NCI-H82 (cell line): ENCODE measurements at places on chromosomes 5 and 9.

DNA sequence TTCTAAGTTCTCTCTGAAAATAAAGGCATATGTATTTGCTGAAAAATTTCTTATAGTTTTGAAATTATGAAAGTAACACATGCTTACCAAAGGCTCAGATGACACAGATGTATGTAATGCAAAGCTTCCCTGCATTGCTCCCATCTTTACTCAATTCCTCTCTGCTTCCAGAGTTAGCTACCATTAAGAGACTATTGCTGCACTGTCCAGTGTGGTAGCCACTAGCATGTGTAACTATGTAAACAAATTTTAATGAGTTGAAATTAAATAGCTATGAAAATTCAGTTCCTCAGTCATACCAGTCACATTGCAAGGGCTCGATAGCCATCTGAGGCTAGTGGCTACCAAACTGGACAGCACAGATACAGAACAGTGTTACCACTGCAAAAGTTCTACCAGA, 17.9 kb downstream of the FRMD3 start:
- no peak for DNase-seq

DNA sequence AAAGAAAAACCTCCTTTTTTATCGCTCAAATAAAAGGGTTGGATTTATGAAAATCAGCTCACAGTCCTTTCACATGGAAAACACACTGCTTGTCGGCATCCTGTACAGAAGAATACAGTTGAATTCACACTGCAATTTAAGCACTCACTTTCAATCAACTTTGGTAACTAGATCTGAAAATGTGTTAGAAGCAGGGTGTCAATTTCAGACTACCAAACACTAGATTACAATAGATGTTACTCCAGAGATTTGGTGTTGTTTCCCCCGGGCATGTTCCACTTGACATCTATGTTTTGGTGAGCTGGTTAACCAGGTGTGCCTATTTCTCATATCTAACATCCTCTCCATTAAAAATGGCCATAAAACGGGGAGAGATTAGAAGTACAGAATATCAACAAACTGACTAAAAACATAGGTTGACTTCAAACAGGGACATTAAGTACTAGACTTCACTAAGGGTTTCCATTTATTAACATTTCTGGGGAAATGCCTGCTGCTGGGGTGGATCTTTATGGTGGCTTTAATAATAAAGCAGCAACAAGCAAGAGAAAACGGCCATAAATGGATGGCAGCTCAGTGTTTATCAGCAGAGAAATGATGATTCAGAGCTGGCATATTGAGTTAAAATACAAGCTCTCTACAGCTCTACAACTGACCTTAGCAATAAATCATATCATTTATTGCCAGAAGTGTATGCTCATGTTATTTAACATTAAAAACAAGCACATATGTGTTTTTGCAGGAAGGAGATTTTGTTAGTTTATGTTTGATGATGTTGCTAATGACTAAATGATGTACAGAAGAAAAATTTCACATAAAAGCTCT, 158.8 kb downstream of the SLF1 start:
- no peak for DNase-seq

DNA sequence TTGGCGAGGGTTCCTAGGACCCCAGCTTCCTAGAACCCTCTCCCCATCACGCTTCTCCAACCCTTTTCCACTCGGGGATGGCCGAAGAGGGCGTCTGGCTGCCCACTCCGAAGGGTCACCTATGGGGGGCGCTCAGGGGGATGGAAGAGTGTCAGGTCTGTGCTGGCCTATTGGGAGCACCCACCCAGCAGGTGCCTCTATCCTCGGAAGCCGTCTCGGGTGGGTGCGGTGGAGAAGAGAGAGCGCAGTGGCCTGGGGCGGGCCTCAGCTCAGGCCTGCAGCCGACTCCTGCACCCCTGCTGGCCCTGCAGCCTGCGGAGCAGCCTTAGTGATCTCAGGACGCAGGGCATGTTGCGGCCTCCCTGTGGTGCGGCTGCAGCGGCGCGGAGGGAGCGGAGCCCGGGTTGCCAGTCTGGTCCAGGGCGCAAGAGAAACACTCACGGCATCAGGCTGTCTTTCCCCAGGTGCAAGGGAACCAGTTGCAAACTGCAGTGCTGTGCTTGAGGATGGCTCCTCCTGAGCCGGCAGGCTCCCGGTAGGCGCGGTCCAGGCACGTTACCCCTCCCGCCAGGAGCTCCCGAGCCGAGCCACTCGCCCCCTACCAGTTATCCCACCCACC, 1.5 kb upstream of the IRX2 start:
- no peak for DNase-seq

DNA sequence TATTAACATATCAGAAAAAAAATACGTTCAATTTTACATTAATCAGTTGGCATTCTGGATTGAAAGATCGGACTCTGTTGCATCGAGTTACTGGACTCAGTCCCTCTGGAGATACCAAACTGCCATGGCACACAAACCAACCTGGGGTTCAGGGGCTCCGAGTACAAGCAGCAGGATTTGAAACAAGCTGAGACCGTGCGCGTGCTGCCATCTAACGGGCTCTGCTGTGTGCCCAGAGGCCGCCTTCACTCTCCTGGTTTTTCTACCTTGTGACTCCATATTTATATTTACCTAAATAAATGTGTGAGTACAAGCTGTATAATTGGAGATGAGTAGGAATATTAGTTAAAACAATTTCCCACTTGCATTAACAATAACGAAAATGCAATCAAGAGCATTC, 48.2 kb downstream of the ANXA1 start:
- peak; percentile 27 for DNase-seq

DNA sequence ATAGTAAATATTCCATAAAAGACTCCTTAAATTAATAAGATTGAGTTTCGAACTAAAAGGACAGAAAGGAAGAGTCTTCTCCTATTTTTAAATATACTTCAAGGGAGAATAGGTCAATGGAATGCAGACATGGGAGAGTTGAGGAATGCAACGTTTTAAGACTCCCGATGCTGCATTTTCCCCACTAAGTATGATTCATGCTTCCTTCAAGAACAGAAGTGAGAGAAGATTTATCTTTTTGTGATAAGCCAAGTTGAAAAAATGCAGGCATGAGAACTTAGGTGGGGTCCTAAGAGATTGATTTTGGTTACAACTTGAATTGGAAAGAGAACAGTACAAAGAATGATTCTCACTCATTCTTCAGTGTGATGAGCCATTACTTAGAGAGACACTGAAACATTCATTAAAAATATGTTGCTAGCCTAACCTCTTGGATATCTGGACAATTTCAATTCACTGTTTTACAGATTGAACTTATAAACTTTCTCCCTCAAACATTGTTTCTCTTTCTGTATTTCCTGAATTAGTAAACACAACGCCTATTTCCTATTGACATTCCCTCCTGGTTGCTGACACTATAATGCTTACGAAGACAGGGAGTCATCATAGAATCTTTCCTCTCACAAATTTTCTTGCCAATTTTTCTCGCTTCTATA, 1666.1 kb upstream of the WWC1 start:
- no peak for DNase-seq

DNA sequence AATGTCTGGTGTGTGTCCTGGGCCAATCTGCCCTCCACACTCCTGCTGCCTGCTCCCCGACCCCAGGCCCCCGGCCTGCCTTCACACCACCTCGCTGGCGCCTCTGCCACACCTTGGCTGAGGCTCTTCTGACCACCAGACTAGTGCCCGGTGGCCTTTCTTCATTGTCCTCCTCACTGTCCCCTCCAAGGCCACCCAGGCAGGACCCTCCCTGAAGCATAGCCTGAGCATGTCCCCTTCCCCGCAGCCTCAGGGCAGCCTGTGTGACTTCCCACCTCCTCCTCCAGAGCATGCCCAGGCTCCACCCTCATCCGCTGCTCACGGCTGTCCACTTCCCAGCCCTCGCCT, 154.6 kb downstream of the OLFM1 start:
- no peak for DNase-seq

DNA sequence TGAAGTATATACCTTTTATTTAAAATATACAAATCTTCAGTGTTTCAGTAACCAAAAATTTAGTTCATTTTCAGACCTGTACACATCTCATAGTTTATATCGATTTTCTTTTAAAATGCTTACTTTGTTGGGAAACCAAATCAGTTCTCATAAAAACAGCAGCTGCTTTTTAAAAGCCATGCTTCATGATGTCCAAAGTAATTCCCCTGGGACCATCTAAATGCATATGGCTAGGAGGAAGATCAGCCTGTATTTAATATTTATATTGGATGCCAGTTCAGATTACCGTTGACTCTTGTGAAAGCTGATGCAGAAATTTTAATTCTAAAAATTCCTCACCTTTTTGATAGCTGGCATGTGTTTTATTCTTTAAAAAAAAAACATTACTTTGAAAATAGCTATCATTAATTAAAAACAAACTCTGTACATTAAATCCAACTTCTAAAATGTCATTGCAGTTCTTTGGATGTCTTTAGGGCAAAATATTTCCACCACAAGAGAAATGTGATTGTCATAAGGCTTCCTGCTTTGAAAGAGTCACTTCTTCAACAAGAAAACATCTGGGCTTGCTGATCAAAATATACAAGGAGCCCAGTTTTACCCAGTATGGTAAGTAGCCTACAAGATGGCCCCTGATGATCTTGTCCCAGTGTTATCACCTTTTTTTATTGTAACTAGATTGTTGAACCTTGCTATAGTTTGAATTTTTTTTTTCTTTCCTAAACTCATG, 1242.9 kb upstream of the CDH6 start:
- DNase-seq, result peak; percentile 14

DNA sequence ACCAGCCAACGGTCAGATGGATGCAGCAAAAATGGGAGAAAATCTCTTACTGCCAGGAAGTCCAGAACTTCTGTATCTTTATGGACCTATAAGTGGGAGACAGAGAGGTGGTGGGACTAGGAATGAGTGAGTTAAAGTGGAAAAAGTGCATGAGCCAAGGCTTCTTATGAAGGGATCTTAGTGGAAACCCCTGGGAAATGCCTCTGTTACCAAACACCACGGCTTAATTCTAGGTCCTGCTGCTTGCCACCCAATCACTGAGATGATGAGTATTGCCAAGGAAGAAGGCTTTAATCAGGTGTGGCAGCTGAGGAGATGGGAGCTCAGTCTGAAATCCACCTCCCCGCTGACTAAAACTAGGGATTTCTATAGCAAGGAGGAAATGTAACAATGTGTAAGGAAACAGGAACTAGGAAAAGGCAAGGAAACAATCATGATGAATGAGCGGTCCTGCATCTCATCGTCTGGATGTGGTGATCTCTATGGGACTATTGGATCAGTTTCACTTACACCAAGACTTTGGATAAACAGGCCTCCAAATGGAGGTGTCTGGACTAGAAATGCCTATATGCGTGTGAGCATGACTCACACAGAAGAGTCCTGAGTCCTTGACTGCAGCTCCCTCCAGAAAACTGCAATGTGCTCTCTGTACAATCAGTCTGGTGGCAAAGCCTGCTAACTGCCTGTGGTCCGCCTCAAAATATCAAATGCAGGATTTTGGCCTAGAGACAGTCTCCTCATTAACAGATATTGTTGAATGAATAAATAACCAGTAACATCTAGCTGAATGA, 98.2 kb upstream of the PRR16 start:
- no peak for DNase-seq

GRCh38 chr9:86860006-86860405, 87.3 kb downstream of the GAS1 start:
- DNase-seq, result no peak

DNA sequence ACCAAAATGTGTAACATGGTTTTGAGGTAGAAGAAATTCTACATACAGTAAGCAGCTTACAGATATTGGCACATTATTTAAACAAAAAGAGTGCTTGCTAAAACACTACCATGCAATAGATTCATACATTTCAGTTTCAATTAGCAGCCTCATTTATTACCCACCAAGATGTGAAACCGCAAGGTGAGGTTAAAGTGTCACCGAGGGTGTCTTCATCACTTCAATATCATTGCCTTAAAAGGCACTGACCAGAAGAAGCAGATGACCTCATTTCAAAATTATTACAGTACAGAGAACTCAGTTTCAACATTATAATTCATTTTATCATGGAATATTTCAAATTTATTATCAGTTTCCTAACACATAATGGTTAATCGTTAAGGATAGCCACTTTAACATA, 302.2 kb downstream of the ISL1 start:
- no peak for DNase-seq

DNA sequence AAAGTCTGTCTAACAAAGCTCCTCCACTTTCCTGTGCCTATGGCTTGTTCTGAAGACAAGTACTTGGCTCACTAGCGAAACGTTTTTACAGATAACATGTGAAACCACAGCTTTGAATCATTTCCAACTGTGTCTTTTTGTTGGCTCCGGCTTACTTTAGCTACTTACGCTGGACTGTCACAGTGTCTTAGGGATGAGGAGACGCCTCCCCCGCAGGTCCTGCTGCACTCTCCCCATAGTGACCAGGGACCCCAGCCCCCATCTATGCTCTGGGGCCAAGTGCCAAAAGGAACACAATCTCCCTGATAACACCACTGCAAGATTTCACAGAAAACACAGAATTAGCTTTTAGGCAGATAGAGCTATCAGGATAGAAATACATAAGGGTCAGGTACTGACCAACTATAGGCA, 219.1 kb downstream of the ADAMTS6 start:
- no peak for DNase-seq

DNA sequence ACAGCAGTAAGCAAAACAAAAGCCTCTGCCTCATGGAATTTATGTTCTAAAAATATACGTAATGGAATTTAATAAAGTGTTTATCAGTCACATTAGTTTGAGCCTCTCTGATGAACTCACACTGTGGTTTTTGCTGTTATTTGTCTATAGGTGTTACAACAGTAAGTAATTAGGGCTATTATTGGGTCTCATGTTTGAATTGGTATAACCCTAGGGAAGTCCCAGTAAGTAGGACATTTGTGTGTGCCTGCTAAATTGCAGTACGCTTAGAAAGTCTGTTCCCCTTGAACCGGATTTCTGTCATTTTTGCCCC, 197.6 kb downstream of the NR3C1 start:
- no peak for DNase-seq

DNA sequence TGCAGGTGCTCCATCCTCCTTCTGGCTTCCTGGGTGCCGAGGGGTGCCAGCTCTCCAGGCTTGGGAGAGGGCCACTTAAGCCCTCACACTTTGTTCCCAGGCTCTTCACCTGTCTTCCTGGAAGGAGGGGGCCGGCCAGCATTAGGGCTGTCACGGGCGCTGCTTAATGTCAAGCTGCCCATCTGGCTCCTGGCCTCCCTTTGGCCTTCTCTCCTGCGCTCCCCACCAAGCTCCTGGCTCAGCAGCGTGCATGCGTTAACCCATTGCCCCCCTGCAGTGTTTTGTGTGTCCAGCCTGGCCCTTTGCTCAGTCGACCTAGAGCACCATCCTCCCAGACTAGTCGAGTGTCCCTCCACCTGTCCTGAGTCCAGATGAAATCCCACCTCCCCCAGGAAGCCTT, 21.3 kb downstream of the NTNG2 start:
- DNase-seq, result peak; percentile 63

- no peak for DNase-seq
These were observed 10.5 kb upstream of the ARAP3 start for GRCh38 chr5:141692533-141692888.

DNA sequence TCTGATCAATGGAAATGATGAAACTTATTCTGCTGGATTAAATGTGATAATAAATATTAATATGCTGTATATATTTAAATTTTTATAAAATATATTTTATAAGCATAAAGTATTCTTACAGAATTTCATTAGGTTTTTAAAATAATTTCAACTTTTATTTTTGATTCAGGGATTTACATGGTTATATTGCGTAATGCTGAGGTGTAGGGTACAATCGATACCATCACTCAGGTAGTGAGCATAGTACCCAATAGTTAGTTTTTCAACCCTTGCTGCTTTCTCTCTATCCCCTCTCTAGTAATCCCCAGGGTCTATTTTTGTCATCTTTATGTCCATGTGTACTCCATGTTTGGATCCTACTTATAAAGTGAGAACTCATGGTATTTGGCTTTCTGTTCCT, 5.7 kb downstream of the TLR4 start:
- no peak for DNase-seq

- DNase-seq, result no peak
These were observed 78.1 kb upstream of the ANXA1 start for GRCh38 chr9:73073337-73074175.
